ENCODE measurements at places on chromosomes 3 and 15.
A peak's percentile ranks its signal among the peaks of the same experiment; 100 is the strongest.

GRCh38 chr3:127640042-127640355 is 11.0 kb downstream of the PODXL2 start:
- no peak for DNase-seq

DNA sequence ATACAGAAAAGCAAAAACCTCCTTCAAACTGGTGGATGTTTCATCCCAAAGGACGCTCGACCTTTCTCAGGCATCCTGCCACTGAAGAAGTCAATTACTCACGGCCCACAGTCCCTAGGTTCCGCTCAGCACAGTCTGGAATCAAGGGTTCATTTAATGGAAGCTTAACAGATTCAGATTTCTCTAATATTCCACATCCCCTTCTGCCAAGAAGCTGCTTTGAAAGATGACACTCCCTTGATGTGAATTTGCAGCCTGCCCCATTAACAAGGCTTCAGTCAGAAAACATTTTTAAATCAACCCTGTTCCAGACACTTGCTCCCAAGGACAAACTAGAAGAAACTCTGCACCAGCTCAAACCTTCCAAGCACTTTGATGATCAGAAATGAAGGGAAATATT is 81.2 kb downstream of the LIPC start:
- DNase-seq, result no peak

GRCh38 chr3:104385421-104385820 is 981.3 kb upstream of the ALCAM start:
- no peak for DNase-seq

DNA sequence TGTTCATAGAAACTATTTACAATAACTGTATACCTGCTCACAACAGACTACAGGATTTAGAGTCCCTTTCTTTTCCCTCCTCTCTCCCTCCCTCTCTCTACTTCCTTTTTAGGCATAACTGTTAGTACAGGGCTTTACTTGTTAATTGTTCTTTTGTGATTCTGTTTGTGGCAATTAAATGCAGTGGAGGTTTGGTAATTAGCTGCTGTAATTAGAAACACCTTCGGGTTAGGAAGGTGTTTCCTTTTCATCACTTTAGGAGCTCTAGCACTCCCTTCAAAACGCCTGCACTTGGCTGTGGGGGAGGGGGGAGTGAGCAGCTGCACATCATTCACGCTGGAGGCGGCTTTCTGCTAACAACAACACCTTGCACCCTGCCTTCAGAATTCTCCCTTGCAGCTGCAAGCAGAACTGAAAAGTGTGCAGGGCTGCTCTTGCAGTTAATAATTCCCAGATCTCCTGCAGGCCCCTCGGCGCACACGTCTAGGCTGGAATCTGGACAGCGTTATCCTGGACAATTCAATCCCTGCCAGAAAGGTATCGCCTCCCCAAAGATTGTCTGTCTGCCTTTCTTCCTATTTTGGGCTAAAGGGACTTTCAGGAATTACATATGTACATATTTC is 242.6 kb upstream of the RGMA start:
- DNase-seq, result no peak

GRCh38 chr3:148101061-148101460 is 596.6 kb upstream of the AGTR1 start:
- DNase-seq, result no peak

- no peak for DNase-seq
These were observed 9.0 kb upstream of the C3orf33 start for GRCh38 chr3:155815030-155815545.

- DNase-seq, result peak; percentile 88
These were observed 327.4 kb downstream of the SHQ1 start for GRCh38 chr3:72520690-72521308.

DNA sequence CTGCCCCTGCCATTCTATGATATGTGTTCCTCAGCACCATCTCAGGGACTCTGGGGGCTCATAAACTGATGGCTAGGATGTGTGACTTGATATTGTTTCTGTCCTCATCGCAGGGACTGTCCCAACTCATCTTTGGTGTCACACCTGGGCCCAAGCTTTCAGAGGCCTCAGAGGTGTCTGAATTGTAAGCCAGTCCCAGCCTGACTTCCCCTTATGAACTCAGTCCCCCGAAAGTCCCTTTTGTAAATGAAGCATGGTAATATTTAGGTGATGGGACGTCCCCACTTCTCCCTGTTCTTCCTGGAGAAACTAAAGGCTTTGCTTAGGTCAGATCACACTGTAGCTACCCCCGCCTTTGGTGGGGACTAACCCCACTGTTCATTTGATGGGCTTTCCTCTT is 142.4 kb upstream of the TLE3 start:
- DNase-seq, result peak; percentile 84

GRCh38 chr3:28586325-28586724 is 237.7 kb upstream of the AZI2 start:
- DNase-seq, result no peak

GRCh38 chr3:30631243-30631904 is 25.0 kb downstream of the TGFBR2 start:
- peak; percentile 80 for DNase-seq

DNA sequence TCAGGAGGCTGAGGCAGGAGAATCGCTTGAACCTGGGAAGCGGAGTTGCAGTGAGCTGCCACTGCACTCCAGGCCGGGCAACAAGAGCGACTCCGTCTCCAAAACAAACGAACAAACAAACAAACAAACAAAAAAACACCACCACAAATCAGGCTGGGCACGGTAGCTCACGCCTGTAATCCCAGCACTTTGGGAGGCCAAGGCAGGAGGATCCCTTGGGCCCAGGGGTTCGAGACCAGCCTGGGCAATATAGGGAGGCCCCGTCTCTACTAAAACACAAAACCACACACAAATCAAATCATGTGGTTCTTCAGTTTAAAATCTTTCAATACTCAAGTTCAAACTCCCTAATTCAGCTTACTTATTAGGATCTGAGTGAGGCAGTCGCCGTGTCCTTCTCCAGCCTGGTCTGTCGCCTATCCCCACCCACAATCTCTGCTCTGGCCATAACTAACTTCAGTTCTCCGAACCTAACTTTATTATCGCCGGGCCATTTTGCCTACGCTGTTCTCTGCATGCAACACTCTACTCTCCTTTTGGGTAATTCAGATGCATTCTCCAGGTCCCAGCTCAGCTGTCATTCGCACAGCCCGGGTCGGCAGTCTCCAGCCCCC is 660 bp upstream of the RTF1 start:
- DNase-seq, result no peak

GRCh38 chr3:131786386-131786785 is 248.4 kb downstream of the CPNE4 start:
- no peak for DNase-seq

GRCh38 chr3:133362539-133362938 is 37.3 kb upstream of the BFSP2 start:
- no peak for DNase-seq

- DNase-seq, result peak; percentile 71
These were observed 50.3 kb downstream of the MED12L start for GRCh38 chr3:151135541-151136337.

DNA sequence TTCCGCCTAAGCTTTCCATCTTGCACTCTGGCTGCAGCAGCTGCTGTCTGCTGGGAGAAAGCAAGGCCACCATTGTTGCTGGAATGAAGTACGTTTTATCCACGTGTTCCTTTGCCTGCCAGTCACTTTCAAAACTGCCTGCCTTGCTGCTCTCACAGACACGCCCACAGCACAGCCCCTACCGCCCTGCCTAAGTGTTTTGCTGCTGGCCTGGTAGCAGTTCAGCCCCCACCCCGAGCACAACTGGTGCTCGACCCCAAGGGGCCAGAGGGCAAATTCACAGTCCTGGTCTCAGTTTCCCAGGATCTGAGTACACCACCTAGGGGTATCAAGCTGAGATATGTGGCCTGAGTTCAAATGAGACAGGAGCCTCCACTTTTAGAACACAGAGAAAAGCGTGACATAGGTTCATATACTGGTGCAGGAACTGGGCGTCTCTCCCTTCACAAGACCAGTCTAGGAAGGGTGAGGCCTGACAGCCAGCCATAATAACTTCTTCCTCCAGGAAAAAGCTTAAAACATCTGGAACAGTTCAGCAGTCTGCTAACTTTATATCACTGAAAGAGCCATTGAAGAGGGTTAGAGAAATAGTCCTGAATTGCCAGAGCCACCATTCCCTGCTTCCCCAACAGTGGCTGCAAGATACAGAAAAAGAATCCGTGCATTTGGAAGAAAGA is 1012.3 kb downstream of the ZPLD1 start:
- DNase-seq, result no peak

GRCh38 chr3:55017876-55018275 is 90.0 kb upstream of the LRTM1 start:
- DNase-seq, result no peak

- DNase-seq, result no peak
These were observed 509.9 kb downstream of the OCA2 start for GRCh38 chr15:27589260-27589659.

DNA sequence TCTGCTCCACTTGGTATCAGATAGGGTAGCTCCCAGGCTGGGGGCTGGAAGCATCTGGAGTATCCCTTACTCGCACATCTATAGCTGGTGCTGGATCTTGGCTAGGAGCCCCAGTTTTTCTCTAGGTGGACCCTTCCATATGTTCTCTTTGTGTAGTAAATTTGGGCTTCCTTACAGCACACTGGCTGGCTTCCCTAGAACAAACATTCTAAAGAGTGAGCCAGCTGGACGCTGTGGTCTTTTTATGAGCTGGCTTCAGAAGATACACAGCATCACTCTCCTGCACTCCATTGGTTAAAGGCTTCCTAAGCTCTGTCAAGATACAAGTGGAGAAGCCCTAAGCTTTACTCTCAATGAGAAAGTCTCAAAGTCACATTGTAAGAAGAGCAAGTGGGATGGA is 322.1 kb downstream of the WDR72 start:
- no peak for DNase-seq

- no peak for DNase-seq
These were observed 668.7 kb downstream of the OTOL1 start for GRCh38 chr3:162165346-162165745.

DNA sequence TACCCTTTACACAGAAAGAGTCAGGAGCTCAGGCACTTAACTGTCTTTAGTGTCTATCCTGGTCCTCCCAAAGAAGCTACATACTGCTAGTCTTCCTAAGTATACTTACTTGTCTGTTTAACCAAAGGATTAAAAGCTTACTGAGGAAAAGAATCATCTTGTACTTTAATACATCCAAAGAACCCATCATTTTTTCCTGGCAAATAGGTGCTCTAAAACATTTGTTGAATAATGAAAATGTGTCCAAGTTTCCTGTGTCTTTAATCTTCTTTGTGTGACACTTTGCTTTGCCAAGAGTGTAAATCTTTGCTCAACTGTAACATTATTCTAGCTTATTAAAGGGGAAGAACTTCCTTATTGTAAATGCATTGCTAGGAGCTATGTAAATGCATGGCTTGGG is 519.2 kb downstream of the OTOL1 start:
- DNase-seq, result no peak

DNA sequence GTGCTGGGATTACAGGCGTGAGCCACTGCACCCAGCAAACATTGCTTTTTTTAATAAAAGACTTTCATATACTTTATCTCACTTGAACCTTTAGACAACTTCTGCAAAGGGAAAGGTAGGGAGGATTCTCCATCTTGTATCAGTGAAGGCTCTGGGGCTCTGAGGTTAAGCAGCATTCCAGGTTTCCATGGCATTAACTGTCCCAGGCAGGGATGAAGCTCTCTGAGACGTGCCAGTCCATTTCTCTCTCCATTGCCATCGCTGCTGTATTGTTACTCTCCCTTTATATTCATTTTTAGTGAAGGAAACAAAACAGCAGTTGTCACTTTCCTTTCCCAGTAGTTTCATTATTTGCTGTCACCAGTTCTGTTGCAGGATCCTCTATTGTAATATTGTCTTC is 342.4 kb downstream of the LPP start:
- DNase-seq, result no peak

GRCh38 chr15:22827125-22827524 is 11.3 kb upstream of the NIPA2 start:
- DNase-seq, result no peak

GRCh38 chr3:153339065-153339464 is 177.0 kb downstream of the RAP2B start:
- DNase-seq, result no peak

GRCh38 chr3:174767853-174768382 is 91.2 kb upstream of the NAALADL2 start:
- no peak for DNase-seq

DNA sequence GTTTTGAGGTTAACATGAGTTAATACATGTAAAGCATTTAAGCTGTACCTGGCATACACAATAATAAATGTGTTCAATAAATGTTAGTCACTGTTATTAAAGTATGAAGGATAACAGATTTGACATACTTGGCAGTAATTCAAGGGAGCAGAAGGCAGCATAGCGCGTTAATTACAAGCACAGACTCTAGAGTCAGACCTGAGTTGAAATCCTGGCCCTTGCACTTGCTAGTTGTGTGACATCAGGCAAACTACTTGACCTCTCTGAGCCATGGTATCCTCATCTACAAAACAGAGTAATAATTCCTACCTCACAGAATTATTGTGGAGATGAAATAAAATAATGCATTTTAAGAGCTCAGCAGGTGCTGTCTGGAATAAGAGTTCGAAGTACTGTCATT is 5.4 kb downstream of the IFT122 start:
- DNase-seq, result no peak

DNA sequence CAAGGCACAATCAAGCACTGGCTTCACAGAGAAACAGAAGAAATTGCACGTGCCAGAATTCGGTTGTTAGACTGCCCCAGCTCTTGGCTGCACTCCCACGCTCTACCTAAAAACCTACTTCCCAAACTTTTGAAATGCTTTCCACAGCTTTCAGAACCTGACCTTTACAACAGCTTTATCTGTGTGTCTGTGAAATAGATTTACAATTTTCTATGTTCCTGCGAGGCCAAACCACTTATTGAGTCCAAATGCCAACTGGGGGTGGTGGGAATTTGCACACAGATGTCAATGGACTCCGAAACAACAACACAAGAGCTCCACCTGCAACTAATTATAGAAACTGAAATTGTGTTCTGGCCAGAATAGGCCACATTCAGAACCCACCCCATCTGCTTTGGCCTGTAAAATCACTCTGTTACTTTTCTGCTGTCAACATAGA is 44.6 kb downstream of the ERC2 start:
- DNase-seq, result no peak

GRCh38 chr15:49900903-49901235 is 218.2 kb downstream of the ATP8B4 start:
- DNase-seq, result no peak

- DNase-seq, result peak; percentile 33
These were observed 78.5 kb upstream of the FAM174B start for GRCh38 chr15:92733934-92734521.

- DNase-seq, result peak; percentile 87
These were observed 626 bp upstream of the GPR176 start for GRCh38 chr15:39920510-39921273.

DNA sequence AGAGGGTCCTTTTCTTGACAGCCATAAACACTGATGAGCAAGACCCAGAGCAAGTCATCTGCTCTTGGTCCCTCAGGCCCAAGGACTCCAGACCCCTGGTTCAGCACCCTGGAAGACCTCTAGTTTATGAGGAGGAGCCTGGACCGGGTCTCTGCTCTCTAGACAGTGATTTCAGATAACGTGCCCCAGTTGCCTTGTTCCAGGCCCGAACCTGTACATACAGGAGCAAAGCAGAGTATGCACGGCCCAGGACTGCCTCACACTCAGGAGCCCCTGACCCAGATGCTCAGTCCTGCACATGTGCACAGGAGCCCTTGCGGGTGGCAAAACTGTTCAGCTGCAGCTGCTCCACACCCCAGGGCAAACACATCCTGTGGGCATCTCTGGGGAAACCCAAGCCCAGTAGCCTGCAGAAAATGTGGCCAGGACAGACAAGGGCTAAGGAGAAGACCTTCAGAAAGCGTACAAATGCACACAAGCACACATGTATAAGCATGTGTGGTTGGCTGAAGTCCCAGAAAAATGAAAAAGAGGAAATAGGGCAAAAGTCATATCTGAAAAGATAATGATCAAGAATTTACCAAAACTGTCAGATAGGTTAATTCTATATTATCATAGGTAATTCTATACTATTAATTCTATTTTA is 59.9 kb upstream of the CORO2B start:
- DNase-seq, result no peak
